ENCODE measurements at places on chromosomes 6 and 20. TPM values are rescaled to one million over a fixed set of nuclear protein-coding genes. Genes with fewer than 3 reads are reported as not detected.

DNA sequence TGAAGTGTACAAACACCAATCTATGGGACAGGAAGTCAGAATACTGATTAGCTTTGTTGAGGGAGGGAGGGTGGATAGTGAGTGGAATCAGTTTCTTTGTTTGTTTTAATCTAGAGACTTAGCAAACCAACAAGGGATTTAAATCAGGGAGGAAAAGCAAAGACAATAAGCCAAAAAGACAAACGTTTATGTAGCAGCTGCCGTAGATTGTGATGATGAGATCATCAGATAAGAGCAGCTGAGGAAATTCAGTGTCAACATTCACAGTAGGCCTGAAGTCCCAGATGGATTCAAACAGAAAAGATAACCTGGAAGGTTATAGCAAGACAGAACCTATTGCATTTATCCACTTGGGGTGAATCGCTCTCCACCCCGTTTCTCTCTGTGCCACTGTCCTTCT is 104.9 kb upstream of the SYNDIG1 start:
- no peak for DNase-seq

DNA sequence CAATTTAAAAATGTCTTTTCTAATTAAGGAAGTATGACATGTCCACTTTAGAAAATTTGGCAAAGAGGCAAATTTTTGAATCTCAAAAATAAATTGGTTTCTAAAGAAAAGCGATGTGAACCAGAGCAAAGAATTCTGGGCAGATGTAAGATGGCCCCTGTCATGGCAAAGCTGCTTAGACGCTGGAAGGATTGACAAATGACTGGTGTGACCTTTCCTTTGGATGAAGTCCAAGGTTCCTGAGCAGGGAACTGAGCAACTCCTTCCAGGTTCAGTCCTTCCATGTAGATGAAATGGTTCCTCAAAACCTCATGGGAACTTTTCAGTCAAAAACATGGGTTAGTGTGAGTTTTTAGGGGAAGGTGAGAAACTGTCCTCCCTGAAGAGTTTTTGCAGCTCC is 25.1 kb downstream of the BRPF3 start:
- no peak for DNase-seq

Gene KHDC1L
- total RNA-seq: not detected

GRCh38 chr6:166420351-166420750 is 37.6 kb upstream of the MPC1 start:
- no peak for DNase-seq

Gene SEMG1
- not detected for total RNA-seq

Gene OLIG3
- total RNA-seq: not detected

Gene SLC22A7
- total RNA-seq: not detected

Gene DAAM2
- total RNA-seq: not detected

- no peak for DNase-seq
Observed at GRCh38 chr20:6698723-6699122, 68.8 kb upstream of the BMP2 start.

All from Caki2 (cell line).